NCI-H2029 (cell line): ENCODE measurements at places on chromosomes 7 and 10.

- DNase-seq: no peak
Observed at GRCh38 chr7:52447581-52448180, 587.8 kb upstream of the POM121L12 start.

DNA sequence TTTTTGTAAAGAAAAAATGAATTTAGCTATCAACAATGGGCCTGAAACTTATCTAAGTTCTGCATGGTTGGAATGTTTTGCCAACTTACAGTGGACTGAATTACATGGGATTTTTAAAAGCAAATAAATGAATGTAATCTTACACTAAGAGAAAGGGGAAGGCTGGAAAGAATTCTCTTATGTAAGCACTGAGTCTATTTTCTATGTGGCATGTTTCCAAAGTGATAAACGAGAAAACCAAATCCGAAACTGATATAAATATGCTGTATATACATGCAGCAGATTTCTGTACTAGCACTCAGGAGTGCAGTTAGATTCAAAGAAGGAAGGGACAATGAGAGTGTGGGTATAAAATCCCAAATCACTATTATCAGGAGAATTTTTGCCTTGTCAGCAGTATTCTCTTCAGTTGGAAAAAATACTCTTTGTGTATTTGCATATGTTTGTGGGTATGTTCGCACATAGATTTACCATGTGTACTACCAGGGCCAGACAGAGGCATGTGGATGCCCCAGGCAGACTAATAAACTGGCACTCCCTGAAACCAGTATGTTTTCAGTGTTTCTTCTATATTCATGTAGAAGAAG is 334.3 kb upstream of the SEMA3D start:
- DNase-seq: no peak

GRCh38 chr10:132303361-132304115 is 4.2 kb downstream of the STK32C start:
- no peak for DNase-seq

DNA sequence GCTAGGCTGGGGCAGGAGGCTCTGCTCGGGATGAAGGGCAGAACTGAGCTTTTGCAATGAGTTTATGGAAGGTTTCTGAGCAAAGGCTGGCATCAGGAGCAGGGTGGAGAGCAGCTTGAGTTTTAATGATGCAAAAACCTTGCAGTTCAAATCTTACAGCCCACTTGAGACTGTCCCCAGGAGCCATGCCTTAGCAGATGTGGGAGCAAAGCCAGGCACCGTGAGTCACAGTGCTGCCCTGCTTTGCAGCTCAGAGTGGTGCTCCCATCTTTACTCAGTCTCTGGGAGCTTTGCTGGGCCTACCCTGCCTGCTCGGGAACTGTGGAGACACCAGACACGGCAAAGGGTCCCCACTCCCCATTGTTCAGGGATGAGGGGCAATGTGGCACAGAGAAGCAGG is 122.4 kb upstream of the NPS start:
- no peak for DNase-seq

DNA sequence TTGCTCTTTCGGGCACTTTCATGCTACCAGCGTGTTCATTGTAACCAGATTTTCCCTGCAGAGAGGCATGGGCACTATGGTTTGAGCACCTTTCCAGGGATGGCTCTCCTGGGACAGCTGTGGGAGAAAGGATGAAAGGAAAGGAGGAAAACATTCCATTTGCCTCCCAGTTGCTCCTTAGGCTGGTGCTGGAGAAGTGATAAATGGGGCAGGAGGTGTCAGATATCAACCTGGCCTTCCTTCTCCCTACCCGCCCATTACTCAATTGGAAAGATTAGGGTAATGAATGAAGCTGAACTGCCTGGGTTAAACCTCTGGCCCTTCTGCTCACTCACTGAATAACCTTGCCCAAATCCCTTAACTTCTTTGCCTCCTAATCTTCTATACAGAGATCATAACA is 228.4 kb downstream of the PLXNA4 start:
- no peak for DNase-seq

DNA sequence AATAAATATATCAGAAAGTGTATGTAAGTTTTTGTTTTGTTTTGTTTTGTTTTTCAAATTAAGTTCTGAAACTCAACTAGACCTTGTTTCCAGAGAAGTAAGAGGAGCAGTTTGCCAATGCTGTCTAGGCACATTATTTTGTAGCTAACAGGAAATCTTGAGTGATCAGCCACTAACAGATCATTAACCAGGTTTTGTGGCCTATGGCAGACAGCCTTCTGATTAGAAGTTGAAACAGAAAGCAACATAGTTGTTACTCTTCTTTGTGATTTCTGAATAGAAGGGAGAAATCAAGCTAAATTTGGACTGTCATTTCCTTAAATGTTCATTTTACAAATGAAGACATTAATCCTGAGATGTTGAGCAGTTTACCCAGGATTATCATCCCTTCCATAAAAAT is 142.6 kb downstream of the PLXDC2 start:
- no peak for DNase-seq

DNA sequence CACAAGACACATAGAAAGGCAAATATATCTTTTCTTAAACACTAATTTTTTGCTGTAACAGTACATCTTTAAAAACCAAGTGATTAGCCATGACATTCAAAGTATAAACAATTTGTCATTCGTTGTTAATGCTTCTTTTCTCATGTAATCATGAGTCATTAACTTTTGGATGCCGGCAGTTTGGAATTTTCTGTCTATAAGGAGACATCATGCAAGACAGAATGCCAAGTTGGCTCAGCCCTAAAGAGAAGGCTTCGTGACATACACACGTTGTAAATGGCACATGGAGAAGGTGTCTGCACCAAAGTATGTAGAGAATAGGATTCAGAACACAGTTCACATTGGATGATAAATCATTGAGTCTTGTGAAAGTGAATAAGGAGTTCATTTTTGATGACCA is 35.9 kb downstream of the CCDC3 start:
- DNase-seq: no peak

GRCh38 chr7:57496395-57496794 is 46.4 kb downstream of the ZNF716 start:
- DNase-seq: no peak

GRCh38 chr10:131207176-131207575 is 104.3 kb downstream of the TCERG1L start:
- no peak for DNase-seq

- DNase-seq: no peak
Observed at GRCh38 chr7:23020742-23021401, 6.9 kb upstream of the HYCC1 start.

GRCh38 chr7:157406971-157407370 is 70.2 kb downstream of the DNAJB6 start:
- no peak for DNase-seq

DNA sequence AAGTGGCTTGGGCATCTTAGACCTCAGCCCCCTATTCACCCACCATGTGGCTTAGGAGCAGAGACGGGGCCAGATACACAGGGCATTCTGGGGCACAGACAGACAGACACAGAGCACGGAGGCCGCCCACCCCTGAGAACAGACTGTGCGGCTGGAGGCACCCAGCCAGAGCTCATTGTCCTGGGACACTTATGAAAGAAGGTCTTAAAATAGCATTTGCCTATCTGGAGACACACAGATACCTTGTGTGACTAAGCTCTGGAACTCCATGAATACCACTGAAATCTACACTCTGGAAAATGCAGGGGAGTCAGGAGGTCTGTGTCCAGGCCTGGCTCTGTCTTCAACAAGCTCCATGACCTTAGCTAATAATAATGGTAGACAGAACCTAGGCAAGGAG is 41.4 kb upstream of the ADO start:
- no peak for DNase-seq

DNA sequence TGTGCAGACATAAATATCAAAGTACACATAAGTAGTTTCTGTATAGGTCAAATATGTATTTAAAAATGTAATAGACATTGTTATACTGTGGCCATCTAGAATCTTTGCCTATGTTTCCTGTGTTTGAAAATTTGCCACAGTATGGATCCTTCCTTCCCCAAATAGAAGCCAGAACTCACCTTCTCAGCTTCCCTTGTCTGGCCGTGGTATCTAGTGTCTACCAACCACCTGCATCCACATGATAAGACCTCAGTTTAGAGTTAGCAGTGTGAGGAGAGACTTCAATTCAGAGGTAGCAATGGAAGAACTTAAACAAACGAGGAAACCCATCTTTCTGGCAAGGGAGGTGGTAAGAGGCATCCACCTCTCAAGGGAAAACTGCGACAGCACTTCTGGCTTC is 4.9 kb downstream of the TRDMT1 start:
- no peak for DNase-seq

GRCh38 chr10:99520040-99520846 is 12.5 kb upstream of the NKX2-3 start:
- no peak for DNase-seq

- no peak for DNase-seq
Observed at GRCh38 chr7:151937286-151937685, 19.0 kb upstream of the GALNTL5 start.

GRCh38 chr10:76026176-76026771 is 594.9 kb downstream of the LRMDA start:
- no peak for DNase-seq

- DNase-seq: no peak
Observed at GRCh38 chr10:36765782-36766414, 359.5 kb upstream of the ANKRD30A start.

DNA sequence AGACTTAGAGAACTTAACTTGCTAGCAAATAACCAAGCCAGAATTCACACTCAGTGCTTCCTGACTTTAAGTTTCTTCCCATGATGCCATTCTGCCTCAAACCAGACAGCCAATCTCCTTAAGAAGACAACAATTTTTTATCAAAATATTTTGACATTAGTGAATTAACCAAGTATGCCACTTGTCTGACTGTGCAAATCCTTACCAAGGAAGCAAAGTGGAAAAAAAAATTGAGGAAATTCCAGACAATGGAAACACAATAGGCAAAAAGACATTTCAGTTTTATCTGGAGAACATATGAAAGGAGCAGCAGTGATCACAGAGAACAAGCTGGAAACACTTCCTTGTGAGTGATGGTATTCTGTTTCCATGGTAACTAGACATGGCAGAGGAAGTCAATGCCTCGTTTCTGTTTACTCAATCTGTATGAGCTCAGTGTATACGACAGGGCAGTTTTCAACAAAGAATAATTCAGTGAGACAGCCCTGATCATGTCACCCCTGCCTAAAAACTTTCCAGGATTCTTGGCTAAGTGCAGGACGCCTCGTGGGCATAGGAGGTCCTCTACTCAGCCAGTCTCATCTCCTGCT is 114.2 kb downstream of the DYNC1I1 start:
- DNase-seq: peak; percentile 88

DNA sequence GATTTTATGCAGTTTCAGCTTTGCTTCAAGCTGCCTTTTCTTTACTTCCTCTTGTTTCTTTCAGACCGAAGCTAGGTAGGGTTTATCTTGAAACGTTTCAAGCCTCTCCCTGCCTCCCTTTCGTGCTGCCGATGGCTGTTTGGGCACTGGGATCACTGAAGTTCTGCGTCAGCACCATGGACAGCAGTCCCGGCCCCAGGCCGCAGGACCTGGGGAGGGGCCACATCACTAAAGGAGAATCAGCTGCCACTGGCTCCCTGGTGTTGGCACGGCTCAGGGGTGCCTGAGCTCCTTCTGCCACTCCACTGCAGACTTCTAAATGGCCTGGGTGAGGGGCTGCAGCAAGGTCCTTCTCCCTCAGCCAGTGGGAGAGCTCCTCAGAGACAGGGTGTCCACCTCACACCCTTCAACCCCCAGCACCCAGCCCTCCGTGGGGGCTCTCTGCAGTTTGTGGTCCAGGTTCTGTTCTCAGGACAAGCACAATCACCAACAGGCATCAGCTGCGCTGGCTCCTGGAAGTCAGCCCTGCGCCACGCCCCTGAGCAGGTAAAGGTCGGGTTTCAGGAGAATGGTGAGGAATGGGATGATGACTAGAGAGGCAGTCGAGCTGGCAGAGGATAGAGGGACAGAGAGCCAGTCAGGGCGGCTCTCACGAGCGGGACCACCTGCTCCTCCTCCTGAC is 387.2 kb downstream of the TCERG1L start:
- no peak for DNase-seq

DNA sequence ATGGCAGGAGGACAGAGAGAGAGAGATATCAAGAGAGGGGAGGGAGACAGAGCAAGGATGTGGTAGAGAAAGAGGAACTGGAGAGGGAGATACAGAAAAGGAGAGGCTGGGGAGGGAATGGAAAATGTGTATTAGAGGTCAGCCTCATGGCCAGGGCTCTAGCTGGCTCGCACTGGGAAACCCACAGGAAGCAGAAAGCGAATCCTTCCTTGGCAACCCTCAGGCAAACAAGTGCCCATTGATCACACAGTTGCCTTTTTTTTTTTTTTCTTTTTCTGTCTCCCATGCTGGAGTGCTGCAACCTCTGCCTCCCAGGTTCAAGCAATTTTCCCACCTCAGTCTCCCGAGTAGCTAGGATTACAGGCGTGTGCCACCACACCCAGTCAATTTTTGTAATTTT is 391.2 kb downstream of the TYW1 start:
- peak; percentile 9 for DNase-seq

DNA sequence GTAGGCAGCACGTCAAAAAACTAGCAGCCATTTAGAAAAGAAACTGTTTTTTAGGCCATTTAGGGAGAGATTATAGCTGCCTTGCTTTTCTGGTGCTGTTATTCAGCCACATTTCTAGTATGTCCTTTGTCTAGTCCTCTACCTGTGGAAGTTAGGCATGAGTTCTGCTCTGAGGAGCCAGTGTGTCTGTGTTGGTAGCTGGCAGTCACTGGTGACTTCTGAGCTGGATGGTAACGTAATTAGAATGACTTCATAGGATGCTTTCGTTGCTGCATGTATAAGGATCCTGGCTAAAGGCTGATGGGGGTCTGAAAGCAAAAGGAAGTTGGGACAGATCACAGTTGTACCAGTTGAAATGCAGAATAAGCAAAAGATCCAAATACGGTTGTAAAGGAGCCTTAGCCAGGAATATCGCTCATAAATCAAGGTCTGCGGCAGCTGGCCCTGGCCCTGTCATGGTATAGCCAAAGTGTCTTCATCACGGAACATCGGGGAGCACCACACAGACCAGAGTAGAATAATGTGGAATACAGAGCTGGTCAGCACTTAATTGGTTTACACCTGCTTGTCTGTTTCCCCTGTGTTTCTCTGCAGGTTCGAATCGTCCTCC is 226.7 kb downstream of the EXOC4 start:
- DNase-seq: no peak

DNA sequence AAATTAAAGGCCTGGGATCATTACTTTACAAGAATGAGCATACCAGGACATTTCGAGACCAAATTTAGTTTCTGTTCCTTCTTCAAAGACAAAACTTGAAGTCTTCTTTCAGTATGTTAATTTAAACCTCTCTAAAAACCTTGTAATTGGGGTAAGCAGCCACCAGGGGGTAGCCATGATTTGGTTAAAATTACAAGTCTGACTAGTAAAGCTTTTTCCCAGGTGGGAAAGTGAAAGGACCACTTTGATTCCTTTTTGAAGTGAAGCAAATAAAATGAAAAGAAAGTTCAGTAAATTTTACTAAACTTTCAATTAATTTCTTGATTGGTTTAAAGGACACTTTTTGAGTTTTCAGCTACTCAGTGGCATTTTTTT is 294.3 kb downstream of the BBS9 start:
- no peak for DNase-seq
